ENCODE measurements at places on chromosomes 5 and 9.

GRCh38 chr5:175766963-175767362 lies 104.4 kb upstream of the CPLX2 start:
- no peak for DNase-seq

- no peak for DNase-seq
These were observed 28.0 kb upstream of the HTR4 start for GRCh38 chr5:148682058-148683026.

DNA sequence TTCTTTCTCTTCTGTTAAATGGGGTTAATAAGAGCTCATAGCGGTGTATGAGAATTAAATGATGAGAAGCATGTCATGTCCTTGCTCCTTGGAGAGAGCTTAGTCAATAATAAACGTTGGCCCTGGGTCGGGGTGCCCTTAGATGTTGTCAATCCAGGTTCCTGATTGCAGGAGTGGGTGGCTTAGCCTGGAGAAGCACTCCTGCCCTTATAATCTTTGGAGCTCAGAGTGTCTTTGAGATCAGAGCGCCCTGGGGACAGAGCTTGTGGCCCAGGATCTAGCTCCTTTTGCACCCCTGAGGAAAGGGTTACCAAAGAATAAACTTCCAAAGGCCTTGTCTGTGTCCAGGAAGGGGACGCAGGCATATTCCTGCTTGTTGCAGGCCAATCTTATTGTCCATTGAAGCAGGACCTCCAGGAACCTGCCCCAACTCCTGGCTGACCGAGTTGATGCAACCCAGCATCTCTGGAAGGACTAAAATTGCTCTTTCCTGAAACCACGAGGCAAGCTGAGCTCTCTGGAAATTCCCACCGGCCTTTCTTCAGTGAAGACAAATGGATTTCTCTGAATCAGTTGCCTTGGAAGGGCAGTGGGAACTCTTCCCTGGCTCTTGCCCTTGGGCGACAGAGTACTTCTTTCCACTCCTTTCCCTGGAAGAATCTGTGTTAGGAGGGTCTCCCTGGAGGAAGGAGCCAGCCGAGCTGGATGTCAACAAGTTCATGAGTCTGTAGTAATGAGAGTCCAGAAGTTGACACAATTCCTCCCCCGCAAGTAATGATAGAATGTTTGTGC lies 6.4 kb upstream of the AMBP start:
- no peak for DNase-seq

DNA sequence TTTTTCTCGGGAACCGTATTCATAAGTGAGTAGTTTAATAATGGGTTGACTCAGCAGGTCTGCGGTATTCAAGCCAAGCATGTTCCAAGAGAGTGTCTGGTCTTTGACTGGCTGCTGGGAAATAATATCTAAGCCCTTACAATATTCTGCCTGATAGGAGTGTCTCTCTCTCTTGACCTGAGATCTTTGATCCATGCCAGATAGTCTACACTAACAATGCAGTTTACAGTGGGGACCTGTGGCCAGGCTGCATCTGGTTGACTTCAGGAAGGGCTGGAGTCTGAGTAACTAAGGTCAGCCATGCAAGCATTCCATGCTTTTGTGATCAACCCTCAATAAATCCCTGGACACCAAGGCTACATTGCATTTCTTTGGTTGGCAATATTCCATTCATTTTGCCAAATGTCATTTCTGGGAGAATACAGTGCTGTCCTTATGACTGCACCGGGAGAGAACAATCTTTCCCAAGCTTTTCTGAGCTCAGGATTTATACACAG lies 195.5 kb downstream of the SEMA5A start:
- DNase-seq, result no peak

- no peak for DNase-seq
These were observed 23.8 kb downstream of the C9 start for GRCh38 chr5:39340506-39340905.

DNA sequence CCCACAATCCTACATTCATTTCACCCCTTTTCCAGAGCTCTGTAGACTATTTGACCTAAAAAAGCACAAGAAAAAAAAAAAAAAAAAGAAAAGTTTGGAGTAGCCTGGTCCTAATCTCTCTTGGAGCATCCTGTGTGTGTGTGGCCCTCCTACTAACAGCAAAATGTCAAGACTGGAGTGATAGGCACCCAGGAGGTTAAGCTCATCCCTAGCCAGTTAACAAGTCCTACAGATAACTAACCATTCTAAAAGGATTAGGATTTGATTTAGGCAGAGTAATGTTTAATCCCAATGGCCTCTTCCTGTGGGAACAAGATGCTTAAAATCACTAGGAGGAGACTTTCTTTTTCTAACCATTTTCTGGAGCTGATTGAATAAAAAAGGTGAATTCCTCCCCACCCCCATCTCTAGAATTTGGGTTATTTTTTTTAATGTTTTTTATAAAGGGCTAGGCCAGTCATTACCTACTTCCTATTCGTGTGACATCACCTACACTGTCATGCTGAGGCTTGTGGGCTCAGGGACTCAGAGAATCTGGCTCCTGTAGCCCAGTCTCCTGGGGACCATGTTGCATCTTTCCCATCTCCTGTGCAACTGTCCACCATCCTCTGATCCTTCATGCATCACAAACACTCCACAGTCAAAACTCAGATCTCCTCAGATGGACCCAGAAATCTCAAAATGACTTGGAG lies 43.2 kb upstream of the NR3C1 start:
- DNase-seq, result no peak

DNA sequence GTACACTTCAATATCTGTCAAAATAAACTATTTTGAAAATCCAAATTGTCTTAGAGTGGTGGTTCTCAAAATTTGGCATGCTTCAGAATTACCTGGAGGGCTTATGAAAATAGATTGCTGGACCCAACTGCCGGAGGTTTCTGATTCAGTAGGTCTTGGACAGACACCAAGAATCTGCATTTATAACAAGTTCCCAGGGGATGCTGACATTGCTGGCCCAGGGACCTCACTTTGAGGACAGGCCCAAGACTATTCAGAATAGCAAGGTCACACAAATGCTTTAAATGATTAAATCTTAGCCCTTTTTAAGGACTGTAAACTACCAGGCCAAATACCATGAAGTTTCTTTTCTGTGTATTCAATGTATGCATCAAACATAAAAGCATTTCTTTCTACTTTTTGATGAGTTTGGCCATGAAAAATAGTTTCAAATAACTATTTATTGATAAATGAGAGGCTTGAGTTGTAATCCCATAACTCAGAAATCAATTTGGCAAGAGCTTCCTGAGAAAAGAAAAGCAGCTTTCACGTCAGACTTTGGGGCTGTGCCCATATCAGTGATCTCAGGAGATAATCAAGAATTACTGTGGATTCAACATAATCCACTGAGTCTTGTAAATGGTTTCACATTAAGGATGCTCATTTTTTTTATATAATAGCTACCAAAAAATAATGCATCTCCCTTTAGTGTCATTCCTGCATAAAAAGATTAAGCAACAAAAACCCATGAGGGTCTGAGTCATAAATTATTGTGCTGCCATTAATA lies 191.4 kb downstream of the FRMD3 start:
- DNase-seq, result no peak

DNA sequence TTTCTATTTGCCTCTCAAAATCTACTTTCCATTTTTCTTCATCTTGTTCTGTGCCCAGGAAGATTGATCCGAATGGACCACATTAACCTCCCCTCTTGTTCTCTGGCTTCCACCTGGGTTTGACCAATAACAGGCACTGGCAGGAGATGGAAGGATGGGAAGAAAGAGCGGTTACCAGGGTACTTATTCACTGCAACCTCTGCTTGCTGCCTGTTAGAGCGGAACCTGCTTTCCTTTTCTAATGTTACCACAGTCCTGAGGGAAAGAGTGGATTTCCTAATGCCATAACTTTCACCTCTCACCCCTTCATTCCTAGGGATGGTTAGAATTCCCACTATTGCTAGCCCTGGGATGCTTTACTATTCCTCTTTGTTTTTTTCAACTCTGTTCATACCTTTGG lies 262.1 kb downstream of the RFX3 start:
- no peak for DNase-seq

DNA sequence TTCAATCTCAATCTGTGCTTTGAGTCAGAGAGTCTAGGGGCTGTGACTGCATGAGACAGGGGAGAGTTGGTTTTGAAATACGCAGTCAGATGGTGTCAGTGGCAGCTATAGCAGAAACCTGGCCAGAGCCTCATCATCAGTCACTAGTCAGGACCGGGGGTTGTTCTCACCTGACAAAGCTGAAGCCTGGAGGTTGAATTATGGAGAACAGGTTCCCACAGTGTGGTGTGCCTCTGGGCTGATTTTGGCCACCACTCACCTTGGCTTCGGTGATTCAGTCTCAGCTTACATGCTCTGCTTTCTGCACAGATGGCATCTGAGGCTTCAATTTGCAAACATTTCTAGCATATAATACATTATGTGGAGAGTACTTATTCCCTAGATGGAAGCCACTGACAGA lies 387.3 kb downstream of the YTHDC2 start:
- peak; percentile 23 for DNase-seq

GRCh38 chr9:126051446-126052130 lies 275.0 kb upstream of the MVB12B start:
- DNase-seq, result no peak

GRCh38 chr5:126235628-126236027 lies 187.6 kb upstream of the GRAMD2B start:
- no peak for DNase-seq

DNA sequence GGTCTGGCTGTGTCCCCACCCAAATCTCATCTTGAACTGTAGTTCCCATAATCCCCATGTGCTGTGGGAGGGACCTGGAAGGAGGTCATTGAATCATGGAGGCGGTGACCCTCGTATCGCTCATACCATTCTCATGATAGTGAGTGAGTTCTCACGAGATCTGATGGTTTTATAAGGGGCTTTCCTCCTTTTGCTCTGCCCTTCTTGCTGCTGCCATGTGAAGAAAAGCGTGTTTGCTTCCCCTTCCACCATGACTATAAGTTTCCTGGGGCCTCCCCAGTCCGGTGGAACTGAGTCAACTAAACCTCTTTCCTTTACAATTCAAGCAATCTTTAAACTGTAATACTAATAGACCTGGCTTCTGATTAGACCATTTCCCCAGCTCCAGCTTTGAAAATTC lies 92.2 kb upstream of the SARDH start:
- no peak for DNase-seq

DNA sequence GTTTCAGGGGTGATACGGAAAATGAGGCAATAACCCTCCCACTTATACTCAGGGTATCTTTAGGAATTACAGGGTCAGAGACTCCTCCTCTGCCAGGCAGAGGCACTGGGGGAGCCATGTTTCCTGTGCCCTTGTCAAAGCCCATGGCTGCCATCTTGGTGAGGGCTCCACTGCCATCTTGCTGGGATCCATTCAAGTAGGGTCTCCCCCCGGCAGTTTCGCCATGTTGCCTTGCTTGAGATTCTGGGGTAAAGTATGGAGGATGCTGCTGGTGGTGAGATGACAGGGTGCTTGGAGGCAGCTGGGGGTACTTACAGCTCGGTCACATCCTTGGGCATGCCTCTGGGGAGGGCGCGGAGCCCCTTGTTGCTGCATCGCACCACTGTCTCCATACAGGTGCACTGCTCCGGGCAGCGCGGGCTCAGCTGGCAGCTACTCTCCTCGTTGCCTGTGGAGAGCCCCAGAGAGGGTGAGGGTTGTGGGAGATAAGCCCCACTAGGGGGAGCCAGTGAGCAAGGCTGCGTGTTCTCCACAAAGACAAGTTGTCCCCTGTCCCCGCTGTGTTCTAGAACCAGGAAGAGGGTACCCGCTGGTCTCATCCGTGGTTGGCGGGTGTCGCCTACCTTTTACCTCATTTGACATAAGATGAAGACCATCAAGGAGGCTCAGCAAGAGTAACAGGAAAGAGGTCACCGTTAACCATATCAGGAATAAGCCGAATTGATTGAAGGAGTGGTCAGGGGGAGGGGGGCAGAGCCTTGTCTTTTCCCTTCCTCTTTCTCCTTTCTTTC lies 169.0 kb upstream of the PANK3 start:
- DNase-seq, result no peak

DNA sequence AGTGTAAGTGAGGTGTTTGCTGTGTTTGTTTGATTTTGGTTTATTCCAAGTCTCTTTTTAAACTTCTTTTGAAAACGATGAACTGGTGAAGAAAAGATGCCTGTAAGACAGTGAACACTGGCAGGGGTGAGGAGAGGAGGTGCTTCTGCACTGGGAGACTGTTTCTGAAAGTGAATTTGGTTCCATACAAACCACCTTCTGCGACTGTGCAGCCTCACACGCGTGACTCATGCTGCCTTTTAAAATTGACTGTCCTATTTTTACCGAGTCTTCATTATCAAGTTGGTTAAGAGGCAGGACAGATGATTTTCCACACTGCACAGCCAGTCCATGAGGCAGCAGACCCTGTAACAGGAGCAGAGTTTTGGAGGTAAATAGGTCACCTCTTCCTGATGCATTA lies 340.6 kb downstream of the MTRR start:
- DNase-seq, result no peak

DNA sequence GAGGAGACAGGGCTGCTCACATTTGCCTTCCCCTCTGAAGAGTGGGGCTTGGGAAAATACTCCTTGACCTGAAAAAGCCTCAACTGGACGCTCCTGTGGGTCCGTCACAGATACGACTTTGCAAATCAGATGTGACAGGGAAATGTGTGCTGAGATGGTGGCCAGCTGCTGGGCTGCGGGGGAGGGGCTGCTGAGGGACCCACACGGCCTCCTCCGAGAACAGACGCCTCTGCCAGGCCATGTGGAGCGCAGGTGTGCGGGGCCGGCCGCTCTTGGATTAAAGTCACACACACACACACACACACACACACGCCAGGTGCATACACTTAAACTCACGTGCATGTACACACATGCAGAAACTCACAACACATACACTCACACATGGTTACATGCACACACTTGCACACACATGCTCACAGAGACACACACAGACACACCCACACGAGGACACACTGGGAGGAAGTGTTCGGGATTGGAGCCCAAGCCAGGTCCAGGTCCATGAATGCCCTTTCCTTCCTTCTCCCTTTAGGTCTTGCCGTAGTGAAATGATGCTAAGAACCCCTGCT lies 167.4 kb downstream of the GAPVD1 start:
- DNase-seq, result no peak

GRCh38 chr9:1938675-1939170 lies 76.4 kb upstream of the SMARCA2 start:
- DNase-seq, result no peak

GRCh38 chr5:75457691-75458090 lies 53.7 kb downstream of the CERT1 start:
- no peak for DNase-seq

- no peak for DNase-seq
These were observed 412.3 kb downstream of the MAT2B start for GRCh38 chr5:163917747-163918146.

DNA sequence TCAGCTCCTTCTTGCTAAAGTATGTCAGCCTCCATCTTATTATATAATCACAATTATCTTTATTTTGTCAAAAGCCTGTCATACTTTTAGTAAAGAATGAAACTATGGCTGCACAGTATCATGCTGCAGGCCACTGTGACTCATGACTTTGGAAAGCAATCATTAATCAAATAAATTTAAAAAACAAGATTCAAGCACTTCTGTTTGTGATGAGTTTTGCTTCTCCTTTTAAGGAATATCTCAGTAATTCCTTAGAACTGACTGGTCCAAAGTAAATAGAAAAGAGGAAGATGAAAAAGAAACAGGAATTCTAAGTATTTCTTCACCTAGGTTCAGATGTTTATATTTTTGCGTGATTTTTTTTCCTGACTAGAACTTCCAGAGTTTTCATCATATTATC lies 83.1 kb downstream of the EDIL3 start:
- no peak for DNase-seq

Measured in NCI-H446 treated with DMSO at 0.1 percent for 48 hours (cell line).